Fibroblast of skin of scalp (primary cell): ENCODE measurements at places on chromosomes 1 and 21.

DNA sequence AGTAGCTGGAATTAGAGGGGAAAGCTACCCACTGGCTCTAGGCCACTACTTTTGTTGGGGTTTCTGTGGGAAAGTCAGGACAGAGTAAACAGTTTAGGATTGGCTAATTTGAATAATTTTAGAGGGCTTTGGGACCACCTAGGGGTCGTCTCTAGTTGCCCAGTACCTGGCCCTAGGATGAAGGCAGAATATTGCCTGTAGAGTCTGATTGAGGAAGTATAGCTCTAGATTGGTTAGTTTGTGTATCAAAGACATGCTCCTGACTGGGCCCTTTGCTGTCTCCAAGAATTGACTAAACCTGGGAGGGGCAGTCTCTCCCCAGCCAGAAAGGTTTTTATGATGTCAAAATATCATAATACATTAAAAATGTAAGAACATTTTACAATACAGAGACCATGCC is 142.0 kb downstream of the POU2F1 start:
- DNase-seq, result no peak

GRCh38 chr1:35345439-35345981 is 77.0 kb downstream of the ZMYM4 start:
- no peak for DNase-seq

- DNase-seq, result no peak
Observed at GRCh38 chr1:241598249-241598648, 41.9 kb downstream of the CHML start.

GRCh38 chr21:33799378-33800090 is 116.1 kb downstream of the ATP5PO start:
- DNase-seq, result no peak

DNA sequence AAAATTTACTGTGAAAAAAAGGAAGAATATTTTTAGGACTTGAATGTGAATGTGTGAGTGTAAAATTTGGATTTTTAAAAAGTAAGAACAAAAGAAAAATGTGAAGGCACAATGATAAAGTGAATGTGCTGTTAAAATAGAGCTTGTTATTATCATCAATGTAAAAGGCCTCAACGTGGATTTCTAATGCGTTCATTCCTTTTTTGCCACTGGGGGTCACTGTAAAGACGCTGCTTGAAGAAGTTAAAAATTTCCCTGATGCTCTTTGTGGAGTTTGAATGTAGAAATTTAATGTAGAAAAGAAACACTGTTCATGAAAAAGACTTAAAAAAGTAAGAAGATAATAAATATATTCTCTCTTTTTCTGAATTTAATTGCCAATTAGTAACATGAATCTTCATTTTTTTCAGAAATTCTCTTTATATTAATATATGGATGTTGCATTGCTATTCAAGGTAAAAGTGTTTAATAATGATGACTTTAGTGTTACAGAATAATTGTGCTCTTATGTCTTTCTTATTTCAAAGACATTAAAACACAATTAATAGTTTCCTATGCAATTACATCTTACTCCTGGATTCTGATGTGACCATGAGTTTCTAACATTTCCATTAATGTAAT is 161.5 kb downstream of the DNM3 start:
- DNase-seq, result peak; percentile 68

- DNase-seq, result no peak
Observed at GRCh38 chr1:205595435-205595834, 36.4 kb downstream of the ELK4 start.

GRCh38 chr1:20262810-20263534 is 27.7 kb upstream of the VWA5B1 start:
- DNase-seq, result no peak

DNA sequence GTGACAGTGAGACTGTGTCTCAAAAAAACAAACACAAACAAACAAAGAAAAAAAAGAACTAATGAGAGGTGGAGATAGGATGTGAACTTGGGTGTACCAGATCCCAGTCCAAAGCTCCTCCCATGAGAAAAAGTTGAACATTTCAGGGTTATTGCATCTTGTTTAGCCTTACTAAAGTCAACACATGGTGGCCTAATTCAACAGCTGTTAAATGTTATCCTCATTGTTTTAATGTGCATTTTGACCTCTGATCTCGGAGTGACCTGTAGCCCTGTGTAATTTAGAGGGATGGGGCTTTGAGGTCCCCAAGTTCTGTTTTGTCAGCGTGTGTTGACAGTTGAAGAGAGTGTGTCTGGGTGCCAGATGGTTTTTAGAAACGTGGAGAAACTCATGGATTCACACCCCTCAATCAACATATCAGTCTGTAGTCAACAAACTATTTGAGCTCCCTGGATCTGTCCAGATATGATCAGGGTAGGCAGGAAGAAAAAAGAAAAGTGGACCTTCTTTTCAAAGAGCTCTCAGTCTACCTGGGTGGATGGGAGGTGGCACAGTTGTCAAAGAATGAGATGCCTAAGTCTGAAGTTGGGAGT is 34.7 kb downstream of the PTPRU start:
- no peak for DNase-seq
